Spinal cord (tissue), 10 donors: ENCODE measurements at places on chromosomes 5 and 9.

- DNase-seq = peak; percentile 24
These were observed 29.2 kb downstream of the EXOC3 start for GRCh38 chr5:472076-472655.

DNA sequence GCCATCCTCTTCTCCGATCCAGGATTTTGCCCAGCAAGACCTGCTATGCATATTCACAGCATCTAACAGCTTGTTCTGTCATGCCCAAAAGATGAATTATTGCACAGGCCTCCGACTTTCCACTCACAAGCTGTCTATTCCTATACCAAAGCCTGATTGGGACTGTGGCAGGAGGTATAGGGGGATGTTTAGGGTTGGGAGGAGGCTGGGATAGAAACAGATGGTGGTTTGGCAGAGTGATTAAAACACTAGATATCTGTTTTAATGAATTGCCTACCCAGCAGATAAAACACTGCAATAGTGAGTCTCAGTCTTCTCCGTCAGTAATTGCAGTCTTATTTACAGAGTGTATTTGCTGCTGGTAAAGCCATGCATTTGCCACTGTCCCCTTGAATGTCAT lies 215.3 kb downstream of the TLR4 start:
- DNase-seq = peak; percentile 67

DNA sequence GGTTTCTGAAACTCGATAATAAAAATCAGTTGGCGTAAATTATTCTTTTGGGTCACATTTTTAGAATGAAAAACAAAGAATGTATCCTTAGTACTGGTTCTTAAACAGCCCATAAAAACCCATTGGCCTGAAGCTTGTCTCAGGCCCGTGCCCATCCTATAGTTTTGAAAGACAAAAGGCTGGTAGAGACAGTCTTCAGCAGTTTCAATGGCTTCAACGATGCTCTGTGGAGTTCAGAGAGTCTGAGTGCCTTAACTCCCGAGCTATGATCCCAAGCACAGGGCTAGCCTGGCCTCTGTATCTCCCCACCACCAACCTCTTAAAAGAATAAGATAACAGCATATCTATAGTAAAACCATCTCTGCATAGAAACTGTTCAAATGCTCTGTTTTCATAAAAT lies 595.0 kb downstream of the CDH12 start:
- DNase-seq = no peak

GRCh38 chr9:111712369-111712768 lies 51.0 kb downstream of the GNG10 start:
- DNase-seq = no peak

- no peak for DNase-seq
These were observed 76.6 kb downstream of the MAPKAP1 start for GRCh38 chr9:125630436-125630835.

DNA sequence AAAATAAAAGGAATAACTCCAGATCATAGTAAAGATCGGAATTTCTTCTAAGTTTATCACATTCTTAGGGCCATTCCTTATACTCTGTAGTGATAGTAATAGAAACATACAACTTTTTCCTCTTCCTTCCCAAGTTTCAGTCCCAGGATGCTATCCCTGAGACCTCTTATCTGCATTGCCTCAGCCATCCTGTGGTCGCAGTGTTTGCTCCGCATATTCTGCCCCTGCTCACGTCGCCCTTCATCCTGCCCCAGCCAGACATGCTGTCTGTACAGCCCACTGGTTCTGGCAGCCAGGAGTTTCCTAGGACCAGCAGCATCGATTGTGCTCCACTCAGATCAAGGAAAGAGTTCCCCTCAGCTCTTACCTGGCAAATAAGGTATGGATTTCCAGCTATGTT lies 132.7 kb upstream of the ERCC6L2 start:
- no peak for DNase-seq
